ENCODE measurements at places on chromosomes 7 and 10. TPM values are rescaled to one million over a fixed set of nuclear protein-coding genes. Genes with fewer than 3 reads are reported as not detected.
A peak's percentile ranks its signal among the peaks of the same experiment; 100 is the strongest.

DNA sequence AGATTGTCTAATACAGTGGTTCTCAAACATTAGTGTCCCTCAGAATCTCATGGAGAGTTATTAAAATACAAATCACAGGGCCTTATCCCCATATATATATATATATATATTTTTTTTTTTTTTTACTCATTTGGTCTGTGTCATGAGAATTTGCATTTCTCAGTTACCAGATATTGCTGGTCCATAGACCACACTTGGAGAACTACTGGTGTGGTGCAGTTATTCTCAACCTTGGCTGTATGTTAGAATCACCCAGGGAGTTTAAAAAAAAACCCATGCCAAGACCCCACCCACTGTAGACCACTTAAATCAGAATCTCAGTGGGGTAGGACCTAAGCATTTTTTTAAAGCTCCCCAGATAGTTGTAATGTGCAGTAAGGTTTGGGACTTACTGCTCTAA, 179.9 kb downstream of the AUTS2 start:
- no peaks in the 10 kb centered on the region for H3K36me3 ChIP-seq
- H3K27me3 ChIP-seq, result no peaks in the 10 kb centered on the region
- peaks cover 13% of the 10 kb centered on the region for H3K4me1 ChIP-seq
- DNase-seq, result no peak

DNA sequence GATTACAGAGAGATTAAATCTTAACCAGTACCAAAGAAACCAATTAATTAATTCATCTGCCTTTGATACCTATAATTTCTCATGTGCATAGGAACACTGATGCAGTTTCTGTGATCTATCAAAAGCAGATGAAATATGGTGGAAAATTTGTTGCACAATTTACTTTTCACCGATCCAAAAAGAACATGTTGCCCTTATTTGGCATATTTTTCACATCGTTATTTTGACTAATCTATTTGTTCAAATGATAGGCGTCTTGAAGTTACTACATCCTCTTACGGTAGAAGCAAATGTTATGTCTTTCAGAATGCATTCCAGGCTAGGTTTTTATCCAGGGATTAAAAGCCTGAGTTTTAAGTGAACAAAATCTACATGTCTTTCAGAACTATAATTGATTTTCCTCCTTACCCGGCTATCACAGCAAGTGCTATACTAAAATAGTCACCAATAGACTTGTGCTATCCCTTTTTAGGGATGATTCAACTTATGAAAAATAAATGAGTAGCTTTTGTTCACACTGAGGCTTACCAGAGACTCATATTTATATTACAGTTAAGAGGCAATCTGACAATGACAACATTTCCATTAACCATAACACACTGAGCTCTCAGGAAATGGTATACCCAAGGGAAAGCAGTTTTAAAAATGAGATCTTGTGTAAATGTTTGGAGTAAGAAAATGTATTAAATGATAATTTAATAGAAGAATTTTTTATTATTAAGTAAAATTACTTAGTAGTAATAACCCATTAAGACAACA, 16.8 kb upstream of the TES start:
- H3K36me3 ChIP-seq, result no peaks in the 10 kb centered on the region
- peak overlapping the region; percentile 76 for H3K27ac ChIP-seq
- H3K4me3 ChIP-seq, result no peak overlapping the region
- DNase-seq, result no peak
- peaks cover 19% of the 10 kb centered on the region for H3K4me1 ChIP-seq
- no peaks in the 10 kb centered on the region for H3K27me3 ChIP-seq

- no peak overlapping the region for H3K4me3 ChIP-seq
- DNase-seq, result no peak
- H3K27ac ChIP-seq, result no peak overlapping the region
- H3K4me1 ChIP-seq, result peaks cover 37% of the 10 kb centered on the region
- no peaks in the 10 kb centered on the region for H3K36me3 ChIP-seq
Observed at GRCh38 chr10:125038637-125039036, 96.7 kb downstream of the ZRANB1 start.

DNA sequence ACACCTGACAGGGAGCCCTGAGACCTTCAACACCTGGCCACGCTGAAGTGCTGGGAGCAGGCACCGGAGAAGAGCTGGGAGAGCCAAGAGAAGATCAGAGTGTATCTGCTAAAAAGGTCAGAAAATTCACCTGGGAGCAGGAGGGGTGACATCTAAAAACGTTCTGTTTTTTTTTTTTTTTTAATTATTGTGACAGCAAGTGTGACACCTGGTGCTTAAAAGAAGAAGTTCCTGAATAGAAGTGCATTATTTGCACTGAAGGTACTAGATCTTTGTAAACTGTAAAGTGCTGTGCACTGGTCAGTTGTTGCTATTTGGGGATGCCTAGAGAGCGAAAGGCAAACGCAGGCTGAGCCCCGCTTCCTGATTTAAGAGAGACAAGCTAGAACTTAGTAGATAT, 422.0 kb downstream of the PLXNA4 start:
- no peaks in the 10 kb centered on the region for H3K27me3 ChIP-seq
- no peak overlapping the region for H3K27ac ChIP-seq
- no peaks in the 10 kb centered on the region for H3K36me3 ChIP-seq
- H3K4me3 ChIP-seq, result no peak overlapping the region
- DNase-seq, result no peak

- no peaks in the 10 kb centered on the region for H3K36me3 ChIP-seq
- no peak overlapping the region for H3K27ac ChIP-seq
- no peak overlapping the region for H3K4me3 ChIP-seq
Observed at GRCh38 chr7:69187824-69188333, 410.4 kb upstream of the AUTS2 start.

DNA sequence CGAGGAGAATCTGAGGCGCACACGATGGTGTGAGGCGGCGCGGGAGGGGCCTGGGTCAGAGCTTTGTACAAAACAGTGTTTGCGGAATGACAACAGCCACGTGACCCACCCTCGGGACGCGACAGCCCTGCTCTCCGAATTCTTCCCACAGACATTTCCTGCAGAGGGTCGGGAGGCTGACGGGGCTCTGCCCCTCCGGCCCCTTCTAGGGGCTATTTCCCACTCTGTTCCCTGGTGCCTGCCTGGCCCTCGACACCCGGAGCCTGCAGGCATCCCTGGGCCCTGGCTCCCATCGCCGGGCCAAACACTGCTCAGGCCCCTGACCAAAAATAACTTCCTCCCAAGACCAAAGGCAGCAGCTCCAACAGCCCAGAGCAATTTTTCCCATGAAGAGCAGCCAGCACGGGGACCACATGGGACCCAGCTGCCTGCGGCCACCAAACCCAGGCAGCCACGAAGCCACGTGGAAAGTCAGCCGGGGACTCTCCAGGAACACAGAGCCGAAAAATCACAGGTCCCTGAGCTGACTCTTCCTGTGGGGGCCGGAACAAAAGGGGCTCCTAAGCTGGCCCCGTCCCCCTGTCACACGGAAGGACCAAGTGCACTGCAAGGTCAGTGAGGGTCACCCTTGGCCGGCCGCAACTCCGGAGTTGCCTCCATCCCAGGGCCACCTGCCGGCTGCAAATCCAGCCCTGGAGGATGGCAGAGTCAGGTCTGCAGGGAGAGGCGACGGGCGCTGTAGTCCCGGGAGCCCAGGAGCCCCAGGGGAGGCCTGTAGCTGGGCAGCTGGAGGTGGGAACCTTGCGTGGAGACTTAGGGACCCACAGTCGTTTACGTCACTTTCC, 42.0 kb downstream of the PAPOLB start:
- no peak overlapping the region for H3K27ac ChIP-seq
- H3K4me3 ChIP-seq, result no peak overlapping the region
- no peaks in the 10 kb centered on the region for H3K4me1 ChIP-seq

GRCh38 chr7:100119970-100120732, 717 bp downstream of the CNPY4 start:
- H3K27ac ChIP-seq, result peak overlapping the region; percentile 92
- peaks cover 13% of the 10 kb centered on the region for H3K36me3 ChIP-seq
- peak; percentile 96 for DNase-seq
- H3K4me1 ChIP-seq, result peaks cover 18% of the 10 kb centered on the region
- H3K4me3 ChIP-seq, result peak overlapping the region; percentile 78

DNA sequence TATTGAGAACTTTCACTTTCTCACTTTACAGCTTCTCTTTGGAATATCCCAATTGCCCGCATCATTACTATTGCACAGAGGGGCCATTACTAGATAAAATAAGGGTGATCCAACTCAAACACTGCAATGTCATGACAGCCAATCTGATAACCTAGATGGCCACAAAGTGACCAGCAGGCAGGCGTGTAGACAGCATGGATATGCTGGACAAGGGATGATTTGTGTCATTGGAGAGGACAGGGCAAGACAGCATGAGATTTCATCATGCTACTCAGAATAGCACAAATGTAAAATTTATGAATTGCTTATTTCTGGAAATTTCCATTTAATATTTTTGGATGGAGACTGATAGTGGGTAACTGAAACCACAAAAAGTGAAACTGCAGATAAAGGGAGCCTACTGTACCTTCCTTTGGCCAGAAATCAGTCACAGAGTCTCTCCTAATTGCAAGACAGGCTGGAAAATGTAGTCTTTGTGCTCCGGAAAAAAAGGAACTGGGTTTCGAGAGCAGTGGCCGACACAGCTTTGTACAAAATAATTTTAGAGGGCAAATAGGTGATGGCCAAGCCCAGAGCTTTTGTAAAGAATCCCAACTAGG, 6.1 kb upstream of the GSDME start:
- no peak overlapping the region for H3K4me3 ChIP-seq
- DNase-seq, result no peak
- H3K4me1 ChIP-seq, result no peaks in the 10 kb centered on the region
- H3K27ac ChIP-seq, result no peak overlapping the region
- no peaks in the 10 kb centered on the region for H3K27me3 ChIP-seq
- no peaks in the 10 kb centered on the region for H3K36me3 ChIP-seq

DNA sequence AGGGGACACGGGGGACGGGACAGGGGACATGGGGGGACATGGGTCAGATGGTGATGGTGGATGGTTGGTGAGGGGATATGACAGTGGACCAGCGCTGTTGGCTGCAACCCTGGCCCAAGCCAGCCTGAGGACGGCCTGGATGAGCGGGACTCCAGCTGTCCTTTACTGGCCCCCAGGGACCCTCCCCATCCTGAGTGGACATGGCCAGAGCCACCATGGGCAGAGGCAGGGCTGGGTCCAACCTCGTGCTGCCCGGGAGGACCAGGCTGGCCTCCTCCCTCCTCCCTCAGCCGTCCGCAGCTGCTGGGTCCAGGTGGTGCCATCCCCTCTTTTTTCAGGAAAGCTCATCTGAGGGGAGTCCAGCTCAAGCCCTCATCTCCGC, 30.4 kb downstream of the GET4 start:
- H3K4me3 ChIP-seq, result no peak overlapping the region
- no peaks in the 10 kb centered on the region for H3K36me3 ChIP-seq
- H3K27me3 ChIP-seq, result peaks cover 33% of the 10 kb centered on the region
- no peak for DNase-seq

GRCh38 chr10:44300666-44301649, 83.9 kb downstream of the CXCL12 start:
- peaks cover 19% of the 10 kb centered on the region for H3K4me1 ChIP-seq
- no peaks in the 10 kb centered on the region for H3K27me3 ChIP-seq

DNA sequence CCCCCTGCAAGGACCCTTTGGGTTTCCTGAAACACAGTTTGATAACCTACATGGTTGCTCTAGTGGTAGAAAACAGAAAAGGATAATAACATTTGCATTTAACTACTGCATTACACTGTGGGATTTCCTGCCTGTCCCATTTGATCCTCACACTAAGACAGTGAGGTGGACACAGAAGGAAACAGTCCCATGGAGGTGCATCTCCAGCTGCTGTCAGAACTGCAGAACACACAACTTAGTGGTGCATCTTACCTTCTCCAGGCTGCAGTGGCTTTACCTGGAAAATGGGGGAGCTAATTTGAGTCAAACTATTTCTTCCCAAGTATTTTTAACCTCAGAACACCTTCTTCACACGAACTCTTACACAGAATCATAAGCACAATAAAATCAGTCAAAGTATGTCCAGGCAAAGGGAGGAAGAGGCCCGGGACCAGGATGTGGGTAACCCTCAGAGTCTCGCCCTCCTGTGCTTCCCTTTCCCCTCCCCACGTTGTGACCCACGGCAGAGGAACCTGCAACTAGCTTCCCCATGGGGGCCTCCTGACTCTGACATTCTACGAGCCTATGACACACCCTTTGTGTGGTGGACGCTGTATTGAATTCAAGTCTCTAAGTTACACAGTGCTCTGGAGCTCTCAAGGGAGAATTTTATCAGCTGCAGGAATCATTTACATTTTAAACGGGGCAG, 33.7 kb downstream of the SCRN1 start:
- H3K4me1 ChIP-seq, result no peaks in the 10 kb centered on the region
- H3K36me3 ChIP-seq, result peaks cover 25% of the 10 kb centered on the region
- no peaks in the 10 kb centered on the region for H3K27me3 ChIP-seq
- no peak for DNase-seq
- no peak overlapping the region for H3K4me3 ChIP-seq
- no peak overlapping the region for H3K27ac ChIP-seq

Gene PRPF18
- total RNA-seq, result 30.1 TPM

Gene PRKG1
- 19.5 TPM for total RNA-seq

Gene MNX1
- not detected for total RNA-seq

Gene SNX10
- total RNA-seq, result 1.2 TPM

All from osteoblast (primary cell).